Spinal cord (tissue), 10 donors: ENCODE measurements at places on chromosomes 4 and X. TPM values are rescaled to one million over a fixed set of nuclear protein-coding genes. Genes with fewer than 3 reads are reported as not detected.

GRCh38 chr4:123943976-123944375 is 547.4 kb downstream of the SPRY1 start:
- no peak for DNase-seq

- DNase-seq: no peak
Measured at GRCh38 chr4:3445829-3446545, 4.2 kb downstream of the HGFAC start.

DNA sequence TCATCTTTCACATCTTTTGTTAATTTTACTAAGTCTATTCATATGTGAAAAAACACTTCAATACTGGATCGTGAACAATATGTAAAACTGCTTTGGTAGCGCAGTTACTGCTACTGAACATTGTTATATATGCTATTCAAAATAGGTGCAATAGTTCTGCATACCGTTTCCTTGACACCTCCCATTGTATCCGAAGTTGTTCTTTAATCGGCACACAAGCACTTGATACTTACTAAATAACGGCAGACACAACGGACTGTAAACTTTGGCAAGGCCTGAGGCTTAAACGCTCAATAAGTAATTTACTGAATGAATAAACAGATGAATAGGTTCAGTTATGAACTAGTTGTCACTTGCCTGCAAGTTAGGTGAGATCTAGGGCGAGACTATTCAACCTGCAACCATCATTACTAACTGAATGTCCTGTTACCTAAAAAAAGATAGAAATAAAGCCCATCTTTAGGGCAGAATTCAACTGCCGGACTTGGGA is 620 bp downstream of the ANAPC10 start:
- no peak for DNase-seq

The RIPPLY1 gene
- 0.28 TPM for total RNA-seq

The FGF13 gene
- 32.0 TPM for total RNA-seq

The HTN1 gene
- total RNA-seq: not detected

The HPGD gene
- total RNA-seq: 5.5 TPM

The PCDH10 gene
- 52.2 TPM for total RNA-seq
